A549 treated with AZD2906 at 1 μM for 4 hours (cell line): ENCODE measurements at places on chromosomes 3 and 15. TPM values are rescaled to one million over a fixed set of nuclear protein-coding genes. Genes with fewer than 3 reads are reported as not detected.

The RETNLB gene
- not detected in 5 replicates for total RNA-seq

The AMIGO3 gene
- 0.58 to 1.8 TPM (median 0.82 TPM) in 5 replicates for total RNA-seq

The EPB42 gene
- not detected in 5 replicates for total RNA-seq

The SLC24A5 gene
- not detected in 5 replicates for total RNA-seq

The TM6SF1 gene
- 0.09 to 0.13 TPM (median 0.10 TPM) in 4 of 5 replicates, not detected in the other for total RNA-seq

The XYLB gene
- 3.1 to 4.3 TPM (median 3.4 TPM) in 5 replicates for total RNA-seq

The CCR8 gene
- total RNA-seq = not detected in 5 replicates

The CLDN18 gene
- not detected in 5 replicates for total RNA-seq

The BLM gene
- 12.1 to 13.6 TPM (median 12.9 TPM) in 5 replicates for total RNA-seq

The C15orf39 gene
- 27.8 to 36.6 TPM (median 33.9 TPM) in 5 replicates for total RNA-seq

The GTF2A2 gene
- total RNA-seq = 158 to 174 TPM (median 165 TPM) in 5 replicates

The GOLGA6B gene
- total RNA-seq = 0.06 TPM in 1 of 5 replicates, not detected in the others

The TGM5 gene
- total RNA-seq = not detected in 5 replicates

The SLC27A2 gene
- 31.2 to 36.2 TPM (median 35.5 TPM) in 5 replicates for total RNA-seq

The ACVR2B gene
- 1.7 to 2.6 TPM (median 2.5 TPM) in 5 replicates for total RNA-seq
